ENCODE measurements at places on chromosomes 12 and 14.

DNA sequence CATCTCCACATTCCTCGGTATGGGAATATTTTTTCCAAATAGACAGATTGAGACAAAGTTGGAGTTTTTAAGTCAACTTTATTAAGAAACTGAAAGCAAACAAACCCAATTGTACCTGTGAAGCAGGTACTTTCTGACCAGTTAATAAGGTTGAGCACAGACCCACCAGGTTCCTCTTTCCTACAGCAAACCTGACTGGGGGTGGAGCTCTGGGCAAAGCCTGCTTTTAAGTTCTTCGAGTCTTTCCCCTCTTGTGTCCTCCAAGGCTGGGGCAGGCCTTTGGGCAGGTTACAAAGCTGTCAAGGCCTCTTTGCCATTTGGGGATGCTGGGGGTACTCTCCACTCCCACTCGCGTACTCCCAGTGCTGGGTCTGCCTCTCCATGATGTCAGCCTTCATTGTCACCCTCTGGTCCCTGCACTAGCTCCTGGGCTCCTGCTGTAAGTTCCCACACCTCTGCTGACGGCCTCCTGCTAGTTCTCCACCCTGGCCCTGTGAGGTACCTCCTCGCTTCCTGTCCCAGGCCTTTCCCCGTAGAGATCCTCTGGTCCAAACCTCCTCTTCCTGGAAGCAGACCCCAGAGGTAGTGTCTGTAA, 3.2 kb downstream of the KCNH3 start:
- DNase-seq = no peak

DNA sequence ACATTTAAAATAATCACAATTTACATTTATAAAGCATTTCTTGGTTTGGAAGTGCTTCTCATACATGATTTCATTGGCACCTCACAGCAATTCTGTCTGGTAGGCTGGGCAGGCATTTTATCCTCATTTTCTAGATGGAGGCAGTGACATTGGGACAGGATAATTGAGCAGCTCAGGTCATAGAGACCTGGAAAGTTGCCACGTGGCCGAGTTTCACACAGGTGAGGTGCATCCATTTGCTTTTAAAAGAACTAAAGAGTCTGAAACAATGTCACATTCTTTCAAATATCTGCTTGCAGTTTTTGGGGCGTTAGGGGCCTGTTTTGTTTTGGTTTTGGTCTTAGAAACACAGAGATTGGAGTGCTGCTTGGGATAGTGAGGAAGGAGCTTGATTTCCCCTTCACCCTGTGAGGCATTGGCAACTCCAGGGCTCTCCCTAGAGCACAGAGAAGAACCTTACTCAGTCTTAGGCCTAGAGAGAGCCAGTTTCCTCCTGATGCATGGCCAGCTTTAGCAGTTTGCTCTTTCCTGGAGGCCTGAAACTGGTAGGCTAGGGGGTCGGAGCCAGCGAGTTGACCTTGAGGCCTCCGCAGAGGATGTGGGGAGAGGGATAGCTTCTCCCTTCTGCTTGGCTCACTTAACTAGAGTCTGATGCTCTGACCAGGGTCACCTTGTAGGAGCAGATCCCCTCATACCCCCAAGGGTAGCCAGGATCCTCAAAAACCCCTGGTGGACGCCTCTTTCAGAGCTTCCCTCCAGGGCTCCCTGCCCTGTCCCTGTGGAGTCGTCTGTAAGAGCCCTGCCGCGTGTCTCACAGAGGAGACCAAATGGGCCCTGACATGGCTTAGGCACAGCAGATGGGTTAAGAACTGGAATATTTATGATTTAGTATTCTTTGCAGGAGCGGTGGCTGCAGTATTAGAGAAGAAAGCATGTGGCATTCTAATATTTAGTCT, 34.9 kb upstream of the JDP2 start:
- DNase-seq = no peak

DNA sequence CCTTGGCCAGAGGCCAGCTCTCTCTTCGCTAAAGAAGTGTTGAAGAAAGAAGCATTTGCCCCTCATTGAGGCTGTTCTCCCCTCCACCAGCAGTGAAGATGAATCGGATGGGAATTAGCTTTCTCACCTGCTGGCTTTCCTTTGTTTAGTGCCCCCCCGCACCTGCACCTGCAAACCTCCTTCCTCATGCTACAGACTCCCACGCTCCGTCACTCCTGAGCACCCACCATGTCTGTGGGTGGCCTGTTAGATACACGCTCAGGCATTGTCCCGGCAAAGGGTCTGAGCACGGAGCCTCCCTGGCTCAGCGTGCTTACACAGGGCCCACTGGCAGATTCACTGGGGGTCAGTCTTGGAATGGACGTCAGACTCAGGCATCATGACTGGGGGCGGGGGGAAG, 121.6 kb downstream of the GLT1D1 start:
- no peak for DNase-seq

GRCh38 chr12:24854017-24854416, 94.9 kb downstream of the BCAT1 start:
- DNase-seq = no peak

GRCh38 chr14:61250063-61250462, 31.1 kb downstream of the TMEM30B start:
- DNase-seq = no peak

DNA sequence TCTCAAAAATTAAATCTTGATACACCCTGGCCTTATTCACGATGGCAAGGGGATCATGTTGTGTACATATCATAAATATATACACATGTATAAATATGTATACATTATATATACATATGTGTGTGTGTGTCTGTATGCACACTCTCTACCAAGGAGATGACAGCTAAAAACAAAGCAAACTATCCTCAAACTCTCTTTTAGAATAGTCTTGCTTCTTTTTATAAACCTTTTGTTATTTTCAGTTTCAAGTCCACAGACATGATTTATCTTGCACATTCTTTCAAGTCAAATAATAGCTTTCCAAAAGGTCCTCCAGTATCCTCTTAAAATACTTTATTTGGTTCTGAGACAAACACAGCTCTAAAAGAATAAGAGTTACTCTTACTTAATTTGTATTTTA, 8.4 kb downstream of the ANO6 start:
- DNase-seq = no peak

- DNase-seq = no peak
Measured at GRCh38 chr12:28258998-28259397, 68.7 kb downstream of the CCDC91 start.

GRCh38 chr12:25155022-25155576, 39.9 kb downstream of the DNAI7 start:
- DNase-seq = peak; percentile 29

GRCh38 chr14:93736378-93737014, 51.8 kb downstream of the PRIMA1 start:
- DNase-seq = no peak

- DNase-seq = no peak
Measured at GRCh38 chr12:93448796-93449195, 7.0 kb upstream of the UBE2N start.

DNA sequence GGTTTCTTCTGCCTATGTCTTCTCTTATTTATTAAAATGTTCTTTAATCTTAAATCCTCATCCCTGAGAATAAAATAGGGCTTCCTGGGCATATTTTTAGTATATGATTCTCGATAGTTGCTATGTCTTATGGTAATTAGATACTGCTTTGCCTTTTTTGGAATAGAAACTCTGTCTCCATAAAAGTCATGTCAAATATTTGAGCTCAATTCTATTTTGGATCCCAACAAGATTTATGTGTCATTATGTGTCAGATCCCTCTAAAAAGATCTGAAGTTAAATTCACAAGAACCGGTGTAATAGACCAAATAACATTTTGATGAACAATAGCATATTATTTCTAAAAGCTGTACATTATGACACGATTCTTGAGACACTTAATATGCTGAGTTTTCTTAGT, 312.5 kb upstream of the PDE3A start:
- DNase-seq = no peak

GRCh38 chr14:92317511-92317910, 5.5 kb upstream of the SLC24A4 start:
- no peak for DNase-seq

DNA sequence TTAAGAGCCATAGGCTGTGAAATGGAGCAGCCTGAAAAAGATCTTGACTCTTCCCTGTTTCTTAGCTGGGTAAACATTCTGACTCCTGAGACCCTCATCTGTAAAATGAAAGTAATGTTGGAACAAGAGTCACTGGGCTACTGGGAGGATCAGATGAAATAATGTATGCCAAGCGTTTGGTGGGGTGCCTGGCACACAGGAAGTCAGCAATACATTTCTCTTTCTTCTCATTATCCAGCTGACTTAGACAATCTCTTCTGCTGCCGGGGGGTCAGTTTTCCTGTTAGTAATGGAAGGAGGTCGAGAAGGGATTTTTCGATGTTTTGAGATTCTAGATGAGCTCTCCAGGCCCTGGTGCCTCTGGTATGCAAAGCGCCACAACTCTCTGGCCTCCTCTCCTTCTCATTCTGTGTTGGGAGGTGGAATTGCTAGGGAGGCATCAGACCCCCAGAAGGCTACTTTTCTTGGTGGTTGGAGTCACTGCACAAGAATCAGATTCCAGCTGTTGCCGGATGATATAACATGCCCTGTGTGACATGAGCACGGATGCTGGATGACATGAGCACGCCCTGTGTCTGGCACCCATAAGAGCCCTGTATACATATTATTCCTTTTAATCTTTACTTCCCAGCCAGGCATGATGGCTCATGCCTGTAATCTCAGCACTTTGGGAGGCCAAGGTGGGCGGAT, 4.3 kb downstream of the OASL start:
- no peak for DNase-seq

DNA sequence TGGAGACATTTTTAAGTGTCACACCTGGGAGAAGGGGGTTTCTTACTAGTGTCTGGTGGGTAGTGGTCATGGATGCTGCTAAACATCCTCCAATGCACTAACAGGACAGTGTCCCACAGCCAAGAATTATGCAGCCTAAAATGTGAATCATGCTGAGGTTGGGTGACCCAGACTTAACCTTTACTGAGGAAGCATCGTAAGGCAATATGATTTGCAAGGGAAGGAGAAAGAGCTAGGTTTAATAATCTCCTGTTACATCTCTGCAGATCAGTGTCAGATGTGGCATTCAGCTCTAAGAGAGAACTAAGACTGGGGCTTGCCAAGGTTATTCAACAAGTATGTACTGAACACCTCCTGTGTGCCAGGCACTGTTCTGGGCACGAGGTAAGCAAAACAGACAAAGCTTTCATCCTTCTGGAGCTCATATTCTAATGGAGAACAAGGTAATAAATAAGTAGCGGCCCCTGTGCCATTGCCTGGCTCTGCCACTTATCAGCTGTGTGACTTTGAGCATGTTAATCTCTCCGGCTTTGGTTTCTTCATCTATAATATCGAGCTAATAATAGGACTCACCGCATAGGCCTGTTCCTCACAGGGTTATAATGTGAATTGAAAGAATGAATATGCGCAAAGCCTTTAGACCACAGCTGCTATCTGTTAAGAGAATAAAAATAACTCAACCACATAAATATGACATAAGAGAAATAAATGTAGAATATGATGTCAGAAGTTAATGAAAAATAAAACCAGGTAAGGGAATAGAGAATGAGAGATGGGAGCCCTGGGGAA, 13.5 kb upstream of the GOLGA5 start:
- DNase-seq = no peak

GRCh38 chr12:124588751-124589267, 21.4 kb upstream of the NCOR2 start:
- no peak for DNase-seq

GRCh38 chr14:39731912-39732311, 299.7 kb upstream of the FBXO33 start:
- DNase-seq = no peak

- DNase-seq = peak; percentile 51
Measured at GRCh38 chr12:47400266-47400665, 305.6 kb downstream of the RPAP3 start.

- no peak for DNase-seq
Measured at GRCh38 chr14:62994096-62994495, 51.2 kb downstream of the KCNH5 start.

- DNase-seq = peak; percentile 98
Measured at GRCh38 chr12:120231316-120232011, 30.6 kb upstream of the RPLP0 start.

DNA sequence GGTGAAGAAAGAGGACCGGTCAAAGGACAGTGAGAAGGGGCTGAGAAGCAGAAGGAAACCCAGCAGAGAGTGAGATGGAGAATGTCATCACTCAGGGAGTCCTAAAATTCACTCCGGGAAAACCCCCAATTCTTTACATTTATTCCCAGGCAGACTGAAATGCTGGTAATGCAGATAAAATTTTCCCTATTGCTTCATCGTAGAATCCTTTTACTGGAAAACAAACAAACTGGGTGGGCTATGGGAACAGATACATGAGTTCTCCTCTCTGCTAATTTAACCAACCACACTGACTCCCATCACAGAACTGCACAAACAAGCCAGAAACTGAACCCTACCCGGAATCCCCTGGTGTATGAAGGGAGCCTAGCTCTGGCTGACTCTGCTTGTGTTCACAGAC, 20.9 kb downstream of the HEBP1 start:
- no peak for DNase-seq

All from foreskin keratinocyte (primary cell).